H9 (cell line): ENCODE measurements at places on chromosomes 3 and 15. TPM values are rescaled to one million over a fixed set of nuclear protein-coding genes. Genes with fewer than 3 reads are reported as not detected.

DNA sequence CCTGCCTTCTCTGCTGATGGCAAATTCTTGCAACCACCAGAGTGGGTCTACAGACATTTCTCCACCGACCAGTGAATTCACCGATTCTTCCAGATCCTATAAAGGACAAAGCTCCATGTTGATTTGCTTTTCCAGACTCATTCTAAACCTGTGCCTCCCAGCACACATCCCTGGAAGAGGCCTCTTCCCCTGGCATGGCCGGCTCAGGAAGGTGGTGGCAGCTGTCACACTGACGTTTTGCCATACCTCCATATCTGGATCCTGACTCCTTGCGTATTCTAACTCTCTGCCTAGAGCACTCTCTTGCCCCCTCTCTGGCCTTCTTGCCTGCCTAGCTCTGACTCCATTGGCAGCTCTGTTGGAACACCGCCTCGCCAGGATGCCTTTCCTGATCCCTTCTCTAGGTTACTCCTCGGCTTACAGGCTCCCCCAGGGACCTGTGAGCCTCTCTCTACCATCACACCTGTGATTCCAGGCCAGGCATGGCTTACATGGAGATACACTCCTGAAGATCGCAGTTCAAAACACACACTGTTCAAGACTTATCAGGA lies 31.0 kb downstream of the SLCO2A1 start:
- DNase-seq, result no peak

DNA sequence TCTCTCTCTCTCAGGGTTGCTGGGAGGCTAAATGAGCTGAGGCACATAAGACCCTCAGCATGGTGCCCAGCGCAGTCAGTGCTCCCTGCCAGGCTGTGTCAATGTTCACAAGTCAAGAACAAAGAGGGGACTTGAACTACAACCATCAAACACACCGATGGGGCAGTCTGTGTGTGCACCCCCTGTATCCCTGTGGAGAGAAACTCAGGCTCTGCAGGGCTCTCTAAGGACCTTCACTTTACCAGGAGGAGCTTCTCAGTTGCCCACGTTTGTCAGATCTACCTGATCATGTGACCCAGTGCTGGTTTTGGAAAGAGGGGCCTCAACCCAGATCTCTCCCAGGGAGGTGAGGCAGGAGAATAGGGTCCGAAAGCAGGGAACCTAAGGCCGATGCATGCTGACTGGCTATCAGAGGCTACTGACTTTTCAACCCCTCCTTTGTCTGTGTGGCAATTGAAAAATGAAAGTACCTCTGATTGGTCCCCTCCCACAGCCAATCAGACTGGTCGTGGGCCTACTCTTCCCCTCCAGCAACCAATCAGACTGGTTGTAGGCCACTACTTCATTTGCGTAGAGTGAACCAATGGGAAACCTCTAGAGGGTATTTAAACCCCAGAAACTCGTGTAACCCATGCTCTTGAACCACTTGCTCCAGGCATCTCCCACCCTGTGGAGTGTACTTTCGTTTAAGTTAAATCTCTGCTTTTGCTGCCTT lies 34.0 kb downstream of the RHCG start:
- DNase-seq, result no peak

Gene IGSF10
- total RNA-seq, result 0.13 and 0.20 TPM in 2 replicates

DNA sequence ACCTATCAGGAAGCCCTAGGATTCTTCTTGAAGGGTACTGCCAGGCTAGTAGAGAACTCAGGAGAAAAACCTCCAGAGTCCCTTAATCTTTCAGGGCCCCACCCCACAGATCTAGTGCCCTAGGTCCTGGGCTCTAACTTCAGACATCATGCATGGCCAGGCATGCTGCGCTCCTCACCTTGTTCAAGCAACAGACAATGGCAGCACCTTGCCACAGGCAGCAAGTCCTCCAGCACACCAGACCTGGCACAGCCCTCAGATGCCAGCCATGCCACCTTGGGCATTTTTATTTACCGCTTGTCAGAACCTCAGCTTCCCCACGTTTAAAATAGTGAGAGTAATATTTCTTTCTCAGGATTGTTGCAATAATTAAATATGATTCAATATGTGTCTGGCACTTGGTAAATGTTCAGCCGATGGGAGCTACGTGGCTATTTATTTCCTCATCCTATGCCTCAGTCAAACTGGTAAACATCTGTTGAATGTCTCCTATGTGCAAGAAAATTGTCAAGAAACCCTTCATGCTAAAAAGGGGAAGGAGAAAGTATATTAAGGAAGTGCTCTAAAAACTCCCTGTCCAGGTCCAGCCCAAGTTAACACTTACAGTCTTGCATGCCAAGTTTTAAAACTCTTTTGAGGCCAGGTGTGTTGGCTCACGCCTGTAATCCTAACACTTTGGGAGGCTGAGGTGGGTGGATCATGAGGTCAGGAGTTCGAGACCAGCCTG lies 14.5 kb upstream of the CCR1 start:
- DNase-seq, result no peak

GRCh38 chr3:120496278-120497002 lies 45.6 kb upstream of the FSTL1 start:
- no peak for DNase-seq

Gene VGLL3
- total RNA-seq, result 19.5 and 19.7 TPM in 2 replicates

Gene CCNB2
- total RNA-seq, result 119 and 122 TPM in 2 replicates

Gene PLXNB1
- 175 and 184 TPM in 2 replicates for total RNA-seq

GRCh38 chr3:179196700-179197099 lies 48.5 kb downstream of the PIK3CA start:
- DNase-seq, result no peak

- DNase-seq, result no peak
These were observed 44.8 kb downstream of the CGNL1 start for GRCh38 chr15:57421110-57421509.

GRCh38 chr3:16765661-16766060 lies 119.1 kb upstream of the PLCL2 start:
- DNase-seq, result no peak

GRCh38 chr15:89408372-89409183 lies 74.0 kb upstream of the POLG start:
- DNase-seq, result no peak

Gene PIGB
- 6.7 and 9.0 TPM in 2 replicates for total RNA-seq

DNA sequence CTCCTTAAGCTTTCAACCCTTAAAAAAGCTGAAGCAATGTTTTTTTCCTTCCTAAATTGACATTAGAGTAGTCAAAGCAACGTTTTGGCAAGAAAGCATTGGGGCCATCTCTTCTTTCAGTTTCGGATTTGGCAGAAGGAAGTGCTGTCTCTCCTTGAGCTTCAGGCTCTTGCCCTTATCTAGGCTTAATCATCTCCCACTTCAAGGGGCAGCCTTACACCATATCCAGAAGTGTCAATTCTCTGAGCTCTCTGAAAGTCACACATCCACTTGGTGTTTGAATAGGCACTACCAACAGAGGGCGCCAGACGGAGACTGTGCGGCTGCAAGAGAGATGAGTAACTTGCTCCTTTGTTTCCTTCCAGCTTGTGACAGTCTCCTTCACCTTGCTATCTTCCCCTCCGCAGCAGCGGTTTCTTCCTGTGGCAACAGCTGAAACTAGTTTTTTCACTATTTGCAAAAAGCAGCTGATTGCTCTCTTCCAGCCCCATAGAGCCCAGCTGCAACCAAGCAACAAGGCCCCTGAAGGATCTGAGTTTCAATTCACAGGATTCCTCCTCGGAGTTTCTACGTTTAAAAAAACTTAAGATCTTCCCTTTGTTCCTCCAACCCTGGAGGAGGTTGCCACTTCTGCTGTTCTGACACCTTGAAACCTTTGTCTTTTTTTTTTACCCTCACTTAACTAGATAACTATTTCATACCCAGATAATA lies 147.0 kb upstream of the SLCO3A1 start:
- DNase-seq, result peak; percentile 90

GRCh38 chr3:168396861-168397260 lies 301.1 kb upstream of the GOLIM4 start:
- DNase-seq, result no peak

Gene LYZL4
- not detected in 2 replicates for total RNA-seq

Gene PLCB2
- total RNA-seq, result 5.7 and 7.4 TPM in 2 replicates

- no peak for DNase-seq
These were observed 252.3 kb downstream of the PTPRG start for GRCh38 chr3:61813636-61814035.

DNA sequence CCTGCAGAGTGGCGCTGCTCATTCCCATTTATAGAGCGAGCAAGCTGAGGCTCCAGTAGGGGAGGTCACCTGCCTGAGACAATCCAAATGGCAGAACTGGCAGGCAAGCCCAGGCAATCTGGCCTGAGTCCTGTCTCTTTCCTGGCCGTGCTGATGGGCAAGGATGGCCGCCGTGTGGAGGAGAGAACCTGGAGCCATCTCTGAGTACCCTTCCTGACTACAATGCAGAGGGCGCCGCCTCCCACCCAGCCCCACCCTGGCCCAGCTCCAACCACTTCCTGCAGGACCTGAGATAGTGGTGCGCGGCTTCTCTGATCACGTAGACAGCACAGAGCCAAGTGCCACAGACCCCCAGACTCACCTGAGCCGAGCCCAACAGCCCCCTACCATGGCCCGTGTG lies 7.0 kb downstream of the TLR9 start:
- DNase-seq, result no peak

DNA sequence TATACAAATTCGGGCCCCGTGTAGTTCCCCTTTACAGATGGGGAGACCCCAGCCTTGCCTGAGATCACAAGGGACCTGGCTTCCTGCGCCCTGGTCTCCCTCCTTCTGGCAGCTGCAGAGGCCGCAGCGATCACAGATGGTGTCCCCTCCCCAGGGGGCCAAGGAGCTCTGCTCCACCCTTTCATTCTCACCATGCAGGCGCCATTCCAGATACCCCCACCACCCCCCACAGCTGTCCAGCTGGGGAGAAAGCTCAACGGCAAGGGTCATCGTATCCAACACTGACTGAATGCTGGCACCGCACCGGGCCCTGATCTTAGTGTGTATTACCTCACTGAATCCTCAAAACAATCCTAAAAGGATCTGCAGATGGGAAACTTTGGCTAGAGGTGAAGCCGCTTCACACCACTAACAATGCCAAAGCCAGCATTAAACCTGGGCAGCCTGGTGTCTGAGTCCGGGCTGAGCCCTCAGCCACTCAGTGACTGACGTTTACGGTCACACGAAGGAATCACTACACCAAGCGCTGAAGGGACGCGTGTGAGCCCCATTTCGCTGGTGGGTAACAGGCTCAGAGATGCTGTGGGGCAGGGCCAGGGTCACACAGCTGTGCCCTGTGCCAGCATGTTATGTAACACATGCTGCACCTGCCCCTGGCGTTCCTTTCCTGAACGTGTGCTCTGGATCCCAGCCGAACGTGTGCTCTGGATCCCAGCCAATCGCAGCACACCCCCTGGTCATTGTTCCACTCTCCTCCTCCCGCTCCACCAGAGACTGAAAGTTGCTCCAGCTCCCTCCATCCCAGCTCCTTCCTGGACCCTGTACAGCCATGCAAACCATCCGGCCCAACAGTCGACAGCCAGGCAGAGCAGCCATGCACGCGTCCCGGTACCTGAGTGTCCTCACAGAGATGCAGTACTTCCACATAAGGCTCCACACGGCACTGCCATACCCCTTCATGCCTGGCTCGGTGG lies 51.8 kb downstream of the IQSEC1 start:
- DNase-seq, result no peak

DNA sequence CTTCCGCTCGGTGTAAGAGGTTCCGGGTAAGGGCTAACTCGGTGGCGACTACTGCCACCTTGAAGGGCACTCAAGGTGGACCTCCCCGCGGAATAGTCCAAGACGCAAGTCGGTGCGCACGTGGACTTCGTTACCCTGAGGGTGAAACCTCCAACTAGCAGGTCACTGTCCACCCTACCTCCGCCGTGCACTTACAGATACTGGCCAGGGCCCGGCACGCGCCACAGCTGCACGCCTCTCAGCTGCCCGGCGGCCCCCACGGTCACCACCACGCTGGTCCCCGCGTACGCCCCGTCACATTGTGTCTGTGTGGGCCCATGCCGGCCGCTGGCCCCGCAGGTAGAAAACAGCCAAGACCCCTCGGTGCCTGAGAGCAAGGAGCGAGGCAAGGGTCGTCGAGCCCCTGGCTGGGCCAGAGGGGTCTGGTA lies 1.1 kb downstream of the LTK start:
- no peak for DNase-seq

Gene IL5RA
- not detected in 2 replicates for total RNA-seq

GRCh38 chr3:10961921-10962320 lies 30.6 kb upstream of the SLC6A1 start:
- no peak for DNase-seq

DNA sequence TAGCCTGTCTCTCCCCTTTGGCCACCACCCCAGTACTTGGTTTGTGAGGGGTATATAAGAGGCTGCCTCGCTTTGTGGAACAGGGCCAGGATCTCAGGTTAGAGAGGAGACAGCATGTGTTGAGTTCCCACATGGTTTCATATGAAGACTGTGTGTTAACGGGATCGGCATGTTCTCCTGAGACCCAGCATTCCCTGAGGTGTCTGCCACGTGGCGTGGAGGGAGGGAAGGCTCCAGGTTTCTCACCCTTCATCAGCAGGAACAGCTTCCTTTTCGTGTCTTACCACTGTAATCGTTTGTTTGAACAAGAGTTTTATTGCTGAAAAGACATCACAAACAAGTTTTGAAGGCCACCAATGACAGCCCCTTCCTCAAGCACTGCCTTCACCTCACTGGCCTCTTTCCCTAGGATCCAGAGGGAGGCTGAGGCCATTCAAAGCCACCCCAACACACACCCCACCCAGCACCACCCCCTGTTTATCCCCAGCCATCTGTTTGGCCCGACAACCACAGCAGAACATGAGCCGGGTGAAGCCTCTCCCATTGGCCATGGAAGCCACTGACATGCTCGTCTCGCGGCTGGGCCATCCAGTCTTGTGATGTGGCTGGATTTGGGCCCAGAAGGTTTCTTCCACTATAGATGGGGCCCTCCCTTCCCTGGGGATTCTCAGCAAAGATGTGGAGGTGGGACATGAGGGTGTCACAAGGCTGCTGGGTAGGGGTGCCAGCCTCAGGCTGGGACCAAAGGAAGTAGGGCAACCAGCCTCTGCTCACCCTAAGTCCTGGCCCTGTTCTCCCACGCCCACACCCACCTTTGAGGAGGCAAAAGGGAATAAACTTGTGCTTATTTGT lies 10.0 kb downstream of the BHLHE40 start:
- no peak for DNase-seq

Gene ADIPOQ
- not detected in 2 replicates for total RNA-seq

Gene SCG5
- 23.9 and 24.2 TPM in 2 replicates for total RNA-seq

DNA sequence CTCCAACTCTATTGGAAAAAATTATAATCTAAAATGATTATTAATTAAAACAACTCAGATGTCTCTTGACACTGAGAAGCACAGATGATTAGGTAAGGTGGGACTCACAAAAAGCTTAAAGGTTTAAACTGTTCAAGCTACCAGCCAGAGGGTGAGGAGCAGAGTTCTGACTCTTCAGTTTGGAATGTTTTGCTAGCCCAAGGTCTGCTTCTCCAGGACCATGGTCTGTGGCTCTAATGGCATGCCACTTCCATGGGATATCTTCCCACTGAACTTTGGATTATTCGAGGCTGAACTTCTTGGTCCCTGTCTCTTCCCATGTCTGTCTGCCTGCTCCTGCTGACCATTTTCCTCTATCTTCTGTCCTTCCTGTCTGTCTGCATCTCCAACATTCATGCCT lies 49.2 kb downstream of the CACNA2D3 start:
- no peak for DNase-seq

Gene TMEM158
- 29.1 and 30.3 TPM in 2 replicates for total RNA-seq
